ENCODE measurements at places on chromosomes 5 and 9.
A peak's percentile ranks its signal among the peaks of the same experiment; 100 is the strongest.

DNA sequence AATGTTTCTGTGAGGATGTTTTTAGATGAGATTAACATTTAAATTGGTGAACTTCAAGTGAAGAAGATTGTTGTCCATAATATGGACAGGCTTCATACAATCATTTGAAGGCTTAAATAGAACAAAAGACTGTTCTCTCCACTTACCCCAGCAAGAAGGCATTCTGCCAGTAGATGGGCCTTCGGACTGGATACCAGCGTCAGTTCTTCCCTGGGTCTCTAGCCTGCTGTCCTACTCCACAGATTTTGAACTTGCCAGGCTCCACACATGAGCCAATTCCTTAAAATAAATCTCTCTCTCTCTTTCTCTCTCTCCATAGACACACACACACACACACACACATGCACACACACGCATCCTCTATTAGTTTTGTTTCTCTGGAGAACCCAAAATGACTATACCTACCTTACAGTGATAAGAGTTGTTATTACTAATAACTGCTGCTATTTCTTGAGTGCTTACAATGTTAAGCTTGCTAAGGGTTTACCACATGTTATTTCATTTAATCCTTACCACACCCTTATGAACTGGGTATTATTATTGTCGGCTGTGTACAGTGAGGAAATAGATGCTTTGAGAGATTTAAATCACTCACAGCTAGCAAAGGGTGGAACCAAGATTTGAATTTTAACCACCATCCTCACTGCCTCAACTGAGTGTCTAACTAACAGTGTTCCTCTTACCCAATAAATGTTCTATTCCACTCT, 19.8 kb upstream of the IQGAP2 start:
- no peak for DNase-seq

DNA sequence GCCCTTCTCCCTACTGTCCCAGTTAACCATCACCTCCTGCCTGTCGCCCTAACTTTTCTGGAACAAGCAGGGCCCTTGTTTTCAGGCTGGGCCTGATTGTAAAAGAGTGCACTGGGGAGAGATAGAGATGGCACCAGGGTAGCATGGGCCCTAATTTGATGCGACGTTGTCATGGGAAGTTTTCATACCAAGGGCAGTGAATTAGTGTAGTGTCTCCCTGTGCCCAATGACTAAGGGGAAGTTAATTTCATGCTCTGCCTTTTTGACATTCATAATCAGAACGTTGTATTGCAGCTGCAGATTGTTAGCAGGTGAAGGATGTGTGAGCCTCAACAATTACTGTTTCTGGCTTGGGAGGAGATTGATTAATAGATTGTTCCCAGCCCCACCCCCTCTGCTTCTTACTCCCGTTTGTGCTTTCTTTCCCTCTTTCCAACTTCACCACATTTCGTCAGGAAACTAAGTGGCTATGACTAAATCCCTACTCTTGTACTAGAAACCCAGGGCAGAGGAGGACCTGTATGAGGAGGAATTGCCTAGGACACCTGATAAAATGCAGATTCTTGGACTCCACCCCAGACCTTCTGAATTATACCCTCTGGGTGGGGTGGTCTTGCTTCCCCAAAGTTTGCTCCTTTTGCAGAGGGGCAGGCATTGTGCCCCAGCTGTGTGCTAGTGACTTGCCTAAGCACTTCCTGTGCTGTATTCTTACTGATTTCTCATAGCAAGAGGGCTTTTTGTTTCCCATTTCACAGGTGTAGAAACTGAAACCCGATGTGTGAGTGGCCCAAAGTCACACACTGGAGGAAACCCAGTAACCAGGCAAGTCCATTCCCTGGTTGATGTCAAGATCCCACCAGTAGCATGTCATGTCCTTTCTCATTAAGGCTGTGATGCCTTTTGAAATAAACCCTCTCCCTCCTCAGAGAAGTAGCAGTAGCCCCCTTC, 56.3 kb downstream of the DAB2IP start:
- no peak for DNase-seq

DNA sequence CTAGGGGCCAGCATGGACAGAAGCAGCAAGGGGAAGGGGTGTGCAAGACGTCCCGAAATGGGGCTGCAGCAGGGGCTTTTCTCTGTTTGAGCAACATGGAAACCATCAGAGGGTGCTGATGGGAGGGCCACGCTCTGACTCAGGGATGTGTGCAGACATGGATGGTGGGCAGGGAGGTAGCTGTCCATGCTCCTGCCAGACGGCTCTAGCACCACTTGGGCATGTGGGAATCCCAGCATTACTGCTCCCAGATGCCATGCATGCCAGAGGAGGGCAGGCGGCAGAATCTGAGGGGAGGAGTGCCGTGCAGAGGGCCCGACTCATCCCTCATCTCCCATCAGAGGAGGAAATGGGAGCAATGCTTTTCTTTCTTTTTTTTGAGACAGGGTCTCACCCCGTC, 45.6 kb upstream of the SLC25A51 start:
- no peak for DNase-seq

GRCh38 chr5:17088051-17088450, 129.4 kb upstream of the BASP1 start:
- no peak for DNase-seq

DNA sequence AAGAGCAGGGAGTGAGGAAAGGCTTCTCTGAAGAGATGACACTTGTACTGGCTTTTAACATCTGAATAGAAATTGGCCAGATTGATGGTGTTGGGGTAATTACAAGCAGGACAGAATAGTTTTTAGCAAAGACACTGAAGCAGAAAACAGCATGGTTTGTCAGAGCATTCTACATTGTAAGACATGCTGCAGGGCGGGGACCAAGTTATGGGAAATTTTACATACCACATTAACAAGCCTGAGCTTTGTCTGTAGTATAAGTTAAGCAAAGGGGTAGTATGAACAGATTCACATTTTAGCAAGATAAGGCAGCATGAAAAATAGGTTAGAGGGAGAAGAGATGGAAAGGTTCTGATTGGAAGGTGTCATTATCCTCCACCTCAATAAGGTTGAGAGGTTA, 66.5 kb downstream of the JMY start:
- no peak for DNase-seq

GRCh38 chr9:75664597-75664996, 225.9 kb upstream of the PCSK5 start:
- no peak for DNase-seq

- DNase-seq, result no peak
Observed at GRCh38 chr9:125176636-125177035, 13.0 kb downstream of the PPP6C start.

DNA sequence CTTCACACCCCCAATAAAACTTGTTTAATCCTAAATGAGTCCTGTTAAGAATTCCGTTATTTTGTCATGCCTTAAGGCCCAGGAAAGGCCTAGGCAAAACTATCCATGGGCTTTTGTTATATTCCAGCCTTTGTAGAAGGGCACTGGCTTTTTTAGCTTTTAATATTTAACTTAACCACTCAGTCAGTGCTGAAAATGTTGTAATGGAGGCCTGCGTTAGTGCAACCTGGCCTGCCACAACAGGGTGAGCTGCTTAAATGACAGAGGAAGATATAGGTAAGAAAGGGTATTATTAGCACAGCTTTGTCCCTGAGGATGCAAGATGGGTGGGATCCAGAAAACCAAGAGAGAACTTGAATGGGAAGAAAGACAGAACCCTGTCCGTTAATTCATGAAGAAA, 40.2 kb upstream of the PCAT7 start:
- DNase-seq, result no peak

DNA sequence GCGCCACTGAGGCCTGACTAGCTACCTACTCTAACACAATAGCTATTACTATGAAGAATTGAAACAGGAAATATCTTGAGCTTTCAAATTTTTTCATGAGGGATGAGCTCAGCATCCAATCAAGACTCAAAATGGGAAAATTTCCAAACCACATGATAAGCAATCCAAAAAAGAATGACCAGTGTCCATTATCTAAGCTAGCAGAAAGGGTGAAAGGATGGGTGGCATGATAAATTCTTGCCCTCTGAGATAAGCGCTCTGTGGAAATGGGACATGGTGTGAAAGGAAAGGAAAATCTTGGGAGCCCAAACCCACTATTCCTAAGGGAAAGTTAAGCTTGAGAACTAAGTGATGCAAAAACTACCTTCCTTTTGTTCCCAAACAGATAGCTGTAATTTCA, 170.2 kb upstream of the NREP start:
- no peak for DNase-seq

GRCh38 chr9:116450378-116451139, 236.5 kb upstream of the TRIM32 start:
- no peak for DNase-seq

DNA sequence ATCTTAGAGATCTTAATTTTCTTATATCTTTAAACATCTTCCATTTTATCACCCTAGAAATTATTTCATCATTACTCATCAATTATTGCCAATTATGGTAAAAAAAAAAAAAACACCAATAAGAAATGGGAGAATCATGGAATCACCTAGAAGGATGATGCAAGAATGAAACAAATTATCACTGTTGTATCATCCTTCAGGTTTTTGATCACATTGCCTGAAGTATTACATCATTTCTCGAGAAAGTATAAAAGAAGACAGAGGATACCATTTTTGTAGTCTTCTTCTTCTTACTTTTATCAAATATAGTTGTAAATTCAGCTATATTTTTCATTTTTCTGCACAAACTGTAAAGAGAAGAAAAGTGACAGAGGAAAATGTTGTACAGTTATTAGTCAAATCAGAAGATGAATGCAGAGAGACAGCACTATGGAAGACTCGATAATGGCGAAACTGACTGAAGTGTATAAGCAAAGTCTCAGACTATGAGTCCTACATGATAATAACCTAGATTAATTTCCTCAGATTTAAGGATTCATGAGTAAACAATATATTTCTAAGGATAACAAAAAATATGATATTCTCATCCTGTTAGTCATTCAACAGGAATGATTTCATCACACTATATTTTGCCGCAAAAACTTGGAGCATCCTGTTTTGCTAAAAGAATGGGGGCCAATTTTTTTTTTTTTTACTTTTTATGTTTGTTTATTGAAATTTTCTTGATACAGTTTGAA, 5.9 kb upstream of the STC2 start:
- DNase-seq, result no peak

DNA sequence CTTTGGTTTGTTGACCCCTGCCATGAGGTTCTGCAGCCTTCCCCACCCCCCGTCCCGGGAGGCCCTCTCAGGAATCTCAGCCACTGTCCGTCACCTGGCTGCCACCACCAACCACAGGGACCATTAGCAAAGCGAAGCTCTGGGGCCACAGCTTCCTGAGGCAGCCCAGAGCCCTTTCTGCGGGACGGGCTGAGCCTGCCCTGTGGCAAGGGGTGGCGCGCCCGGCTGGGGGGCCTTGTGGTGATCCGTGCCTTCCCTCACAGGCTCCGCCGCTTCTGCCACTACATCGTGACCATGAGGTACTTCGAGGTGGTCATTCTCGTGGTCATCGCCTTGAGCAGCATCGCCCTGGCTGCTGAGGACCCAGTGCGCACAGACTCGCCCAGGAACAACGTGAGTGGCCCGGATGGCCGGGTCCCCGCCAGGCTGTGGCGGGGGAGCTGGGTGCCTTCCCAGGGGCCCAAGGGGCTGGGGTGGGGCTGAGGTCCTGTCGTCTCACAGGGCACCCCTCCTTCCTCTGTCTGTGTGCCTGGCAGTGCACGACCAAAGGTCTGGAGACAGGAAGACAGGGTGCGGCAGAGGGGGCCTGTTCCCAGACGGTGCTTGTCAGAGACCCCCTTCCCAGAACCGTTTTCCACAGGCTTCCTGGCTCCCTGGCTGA, 169.2 kb downstream of the CACNA1B start:
- DNase-seq, result peak; percentile 46

GRCh38 chr5:86665984-86666760, 48.4 kb downstream of the COX7C start:
- no peak for DNase-seq

- DNase-seq, result no peak
Observed at GRCh38 chr9:38414040-38414723, 10.1 kb downstream of the IGFBPL1 start.

DNA sequence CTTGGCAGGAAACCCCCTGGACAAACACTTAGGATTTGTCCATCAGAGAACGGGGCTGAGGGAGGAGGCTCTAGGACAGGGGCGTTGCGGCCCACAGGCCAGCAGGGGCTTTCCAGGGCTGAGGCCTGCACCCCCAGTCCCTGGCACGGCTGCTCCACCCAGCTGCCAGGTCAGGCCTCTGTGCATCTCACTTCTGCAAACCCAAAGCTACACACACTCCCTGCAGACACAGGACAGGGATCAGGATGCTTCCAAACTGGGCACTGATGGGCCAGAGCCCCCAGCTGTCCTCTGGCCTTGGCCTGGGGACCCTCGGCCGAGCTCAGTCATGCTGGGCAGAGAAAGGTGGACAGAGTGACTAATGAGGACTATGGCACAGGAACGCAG, 106.2 kb upstream of the SARDH start:
- DNase-seq, result no peak

DNA sequence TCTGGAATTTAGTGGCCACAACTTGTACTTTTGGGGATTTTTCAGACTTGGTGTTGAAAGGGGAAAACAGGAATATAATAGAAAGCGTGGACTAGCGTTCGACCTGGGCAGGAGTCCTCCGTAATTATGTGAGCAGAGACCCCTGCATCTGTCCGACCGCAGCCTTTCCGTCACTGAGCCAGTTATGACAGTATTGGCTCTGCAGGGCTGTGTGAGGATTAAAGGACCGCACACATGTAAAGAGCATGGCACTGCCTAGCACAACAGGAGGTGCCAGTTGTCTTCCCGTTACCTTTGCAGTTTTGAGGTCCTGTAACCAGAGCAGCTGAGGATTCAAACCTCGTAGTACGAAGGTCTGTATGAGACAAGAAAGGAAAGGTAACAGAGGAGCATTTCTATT, 1.2 kb downstream of the B4GALT7 start:
- DNase-seq, result no peak

GRCh38 chr9:131299961-131300347, 10.4 kb downstream of the PLPP7 start:
- no peak for DNase-seq

DNA sequence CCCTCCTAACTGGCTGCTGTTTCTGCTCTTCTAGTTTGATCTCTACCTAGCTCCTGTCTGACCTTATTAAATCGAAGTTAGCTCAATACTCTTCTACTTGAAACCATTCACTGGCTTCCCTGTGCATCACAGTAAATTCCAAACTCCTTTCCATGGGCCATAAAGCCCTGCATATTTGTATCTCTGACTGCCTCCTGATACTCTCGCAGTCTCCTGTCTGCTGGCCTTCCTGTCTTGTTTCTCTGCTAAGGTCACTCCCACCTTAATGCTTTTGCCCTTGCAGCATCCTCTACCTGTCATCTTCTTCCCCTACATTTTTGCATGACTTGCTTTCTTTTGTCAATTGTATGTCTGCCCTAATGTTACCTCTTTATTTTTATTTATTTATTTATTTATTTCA, 44.8 kb downstream of the SNCAIP start:
- no peak for DNase-seq
